ENCODE measurements at places on chromosomes 2 and 18. TPM values are rescaled to one million over a fixed set of nuclear protein-coding genes. Genes with fewer than 3 reads are reported as not detected.

EGR4 gene
- total RNA-seq, result 0.04 TPM

TMEFF2 gene
- 0.26 TPM for total RNA-seq

IL1F10 gene
- not detected for total RNA-seq

LYPD6B gene
- 1.9 TPM for total RNA-seq

STK16 gene
- total RNA-seq, result 38.6 TPM

NPPC gene
- 1.1 TPM for total RNA-seq

C2orf66 gene
- not detected for total RNA-seq

ALPG gene
- total RNA-seq, result 0.89 TPM

All from H7 (cell line).